Erythroblast (primary cell): ENCODE measurements at places on chromosomes 1 and 21.
A peak's percentile ranks its signal among the peaks of the same experiment; 100 is the strongest.

DNA sequence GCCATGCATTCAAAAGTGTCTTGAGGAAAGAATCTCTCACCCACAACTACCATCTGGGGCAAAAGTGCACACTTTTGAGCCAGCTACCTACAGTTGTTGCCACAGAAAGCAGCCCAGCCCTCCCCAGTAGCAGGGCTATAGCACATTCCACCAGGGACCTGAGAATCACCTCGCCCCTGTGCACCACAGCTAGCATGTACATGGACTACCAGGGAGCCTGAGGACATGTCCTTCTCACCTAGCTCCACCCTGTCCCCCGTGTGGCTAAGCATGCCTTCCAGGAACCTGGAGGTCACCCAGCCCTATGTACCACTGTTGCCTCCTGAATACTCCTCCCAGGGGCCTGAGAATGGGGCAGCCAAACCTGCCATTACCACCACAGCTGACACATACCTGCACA is 16.9 kb downstream of the SPRR2G start:
- DNase-seq, result no peak

DNA sequence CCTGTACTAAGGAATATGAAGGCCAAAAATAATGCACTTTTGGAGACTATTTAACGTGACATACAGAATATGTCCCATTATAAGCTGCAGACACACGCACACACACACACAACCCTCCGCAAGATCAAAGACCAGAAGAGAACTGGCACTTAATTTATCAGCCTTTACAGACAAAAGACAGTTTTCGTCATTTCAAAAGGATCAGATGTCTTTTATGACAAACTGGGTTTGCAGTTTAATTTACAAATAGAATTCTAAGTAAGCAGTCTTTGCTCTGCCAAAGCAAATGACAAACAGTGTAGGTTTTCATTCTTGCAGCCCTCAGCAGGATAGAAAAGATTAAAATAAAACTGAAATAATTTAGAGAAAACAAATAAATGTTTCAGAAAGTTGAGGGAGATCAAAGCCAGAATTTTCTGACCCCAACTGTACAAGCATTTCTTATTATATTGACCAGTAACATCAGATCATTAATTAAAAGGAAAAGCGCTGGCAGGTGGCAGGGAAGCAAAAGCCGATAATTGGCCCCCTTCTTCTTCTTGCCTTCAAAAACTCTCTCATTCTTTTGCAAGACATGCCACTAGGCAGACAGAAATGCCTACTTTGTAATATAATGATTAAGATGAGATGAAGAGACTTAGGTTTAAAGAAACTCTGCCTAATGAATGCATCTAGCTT is 169.0 kb downstream of the DENND1B start:
- DNase-seq, result no peak

DNA sequence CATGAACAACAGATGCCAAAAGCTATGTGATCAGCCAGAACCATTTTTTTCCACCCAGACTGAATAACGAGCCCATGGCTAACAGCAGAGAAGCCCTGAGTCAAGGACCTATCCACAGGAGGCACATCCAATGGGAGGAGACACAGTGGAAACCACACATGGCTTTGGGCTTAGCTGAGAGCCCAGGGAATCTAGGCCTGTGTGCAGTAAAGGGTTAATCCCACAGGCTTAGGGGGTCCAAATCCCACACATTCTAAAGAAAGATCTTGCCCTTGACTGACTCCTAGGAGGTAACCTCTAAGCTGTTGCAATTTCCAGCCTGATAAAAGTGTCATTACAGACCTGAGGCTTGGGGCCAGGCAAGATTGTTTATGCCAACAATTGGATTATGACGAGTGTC is 194.5 kb downstream of the DSCAM start:
- DNase-seq, result no peak

- no peak for DNase-seq
Observed at GRCh38 chr1:167651161-167651693, 21.2 kb downstream of the RCSD1 start.

DNA sequence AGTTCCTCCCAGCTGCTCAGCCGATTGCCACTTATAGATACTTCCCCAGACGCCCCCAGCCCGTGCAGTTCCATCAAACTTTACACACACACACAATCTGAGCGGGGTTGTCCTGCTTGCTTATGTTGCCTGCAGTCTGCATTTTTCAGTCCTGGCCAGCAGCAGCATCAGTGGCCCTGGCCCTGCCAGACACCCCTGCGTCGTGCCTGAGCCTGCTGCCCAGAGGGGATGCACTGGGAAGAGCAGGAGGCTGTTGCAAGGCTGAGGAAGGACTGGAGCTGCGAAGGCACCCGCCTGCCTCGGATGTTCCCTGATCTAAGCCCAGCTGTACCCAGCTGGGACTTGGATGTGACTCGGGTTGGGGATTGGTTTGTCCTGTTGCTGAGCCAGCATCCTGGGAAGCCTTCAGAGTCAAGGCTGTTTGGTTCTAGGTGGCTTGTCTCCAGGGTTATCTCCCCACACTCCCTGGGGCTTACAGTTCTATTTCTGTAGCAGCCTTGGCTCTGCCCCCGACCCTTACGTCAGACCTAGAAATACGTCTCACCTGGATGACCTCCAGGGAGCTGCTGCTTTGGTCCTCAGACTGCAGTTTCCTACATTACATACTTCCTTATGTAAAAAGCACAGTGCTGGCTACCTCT is 42.3 kb downstream of the MAN1C1 start:
- DNase-seq, result no peak

DNA sequence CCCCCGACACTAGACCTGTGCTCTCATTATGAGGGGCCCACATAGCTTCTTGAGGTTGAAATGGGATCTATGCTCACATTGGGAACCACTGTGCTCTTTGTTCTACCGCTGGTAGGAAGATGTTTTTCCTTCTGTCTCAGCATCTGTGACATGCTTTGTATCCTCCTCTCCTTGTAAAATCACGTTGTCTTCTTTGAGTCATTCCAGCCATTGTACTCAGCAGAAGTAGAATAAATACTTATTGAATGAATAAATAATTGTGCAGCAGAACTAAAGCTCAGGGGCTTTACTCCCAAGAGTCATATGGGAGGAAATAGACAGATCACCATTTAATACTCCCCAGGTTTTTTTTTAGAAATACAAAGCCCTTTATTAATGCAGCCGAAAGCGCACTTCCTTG is 66.3 kb upstream of the EDEM3 start:
- no peak for DNase-seq

GRCh38 chr1:26181586-26182382 is 4.5 kb downstream of the CNKSR1 start:
- DNase-seq, result no peak

GRCh38 chr1:224565186-224565585 is 50.9 kb upstream of the CNIH3 start:
- DNase-seq, result no peak

DNA sequence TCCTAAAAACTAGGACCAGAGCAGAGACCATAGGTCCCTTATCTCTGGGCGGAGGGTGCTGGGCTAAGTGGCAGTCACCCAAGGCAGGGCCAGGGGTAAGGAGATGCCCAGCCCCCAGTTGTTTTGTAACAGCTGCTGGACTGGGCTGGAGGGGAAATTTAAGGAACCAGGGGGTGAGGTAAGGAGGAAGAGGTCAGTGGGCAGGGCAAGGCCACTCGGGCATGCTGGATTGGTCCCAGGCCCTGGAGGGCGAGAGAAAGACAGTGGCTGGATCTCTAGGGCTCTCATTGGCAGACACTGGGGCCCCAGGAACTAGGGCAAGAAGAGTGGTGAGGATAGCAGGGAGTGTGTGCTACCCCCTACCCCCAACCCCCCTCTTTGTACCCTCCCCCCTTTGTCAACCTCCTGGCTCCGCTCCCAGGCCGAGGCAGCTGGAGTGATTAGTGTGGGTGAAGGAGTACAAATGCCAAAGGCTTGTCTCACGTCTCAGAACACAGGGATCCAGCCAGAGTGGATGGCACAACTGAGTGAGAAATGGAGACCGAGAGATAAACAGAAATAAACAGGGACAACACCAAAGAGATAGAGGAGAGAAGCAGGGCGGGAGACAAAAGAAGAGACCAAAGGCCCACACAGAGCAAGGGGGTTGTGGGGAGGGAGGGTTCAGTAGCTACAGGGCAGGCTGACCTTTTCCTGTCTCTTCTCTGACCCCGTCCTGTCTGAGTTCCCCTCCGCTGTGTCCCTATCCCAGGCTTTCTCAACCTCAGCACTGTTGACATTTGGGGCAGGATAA is 20.5 kb upstream of the THRAP3 start:
- no peak for DNase-seq

- peak; percentile 7 for DNase-seq
Observed at GRCh38 chr1:19436716-19437476, 48.4 kb downstream of the CAPZB start.

DNA sequence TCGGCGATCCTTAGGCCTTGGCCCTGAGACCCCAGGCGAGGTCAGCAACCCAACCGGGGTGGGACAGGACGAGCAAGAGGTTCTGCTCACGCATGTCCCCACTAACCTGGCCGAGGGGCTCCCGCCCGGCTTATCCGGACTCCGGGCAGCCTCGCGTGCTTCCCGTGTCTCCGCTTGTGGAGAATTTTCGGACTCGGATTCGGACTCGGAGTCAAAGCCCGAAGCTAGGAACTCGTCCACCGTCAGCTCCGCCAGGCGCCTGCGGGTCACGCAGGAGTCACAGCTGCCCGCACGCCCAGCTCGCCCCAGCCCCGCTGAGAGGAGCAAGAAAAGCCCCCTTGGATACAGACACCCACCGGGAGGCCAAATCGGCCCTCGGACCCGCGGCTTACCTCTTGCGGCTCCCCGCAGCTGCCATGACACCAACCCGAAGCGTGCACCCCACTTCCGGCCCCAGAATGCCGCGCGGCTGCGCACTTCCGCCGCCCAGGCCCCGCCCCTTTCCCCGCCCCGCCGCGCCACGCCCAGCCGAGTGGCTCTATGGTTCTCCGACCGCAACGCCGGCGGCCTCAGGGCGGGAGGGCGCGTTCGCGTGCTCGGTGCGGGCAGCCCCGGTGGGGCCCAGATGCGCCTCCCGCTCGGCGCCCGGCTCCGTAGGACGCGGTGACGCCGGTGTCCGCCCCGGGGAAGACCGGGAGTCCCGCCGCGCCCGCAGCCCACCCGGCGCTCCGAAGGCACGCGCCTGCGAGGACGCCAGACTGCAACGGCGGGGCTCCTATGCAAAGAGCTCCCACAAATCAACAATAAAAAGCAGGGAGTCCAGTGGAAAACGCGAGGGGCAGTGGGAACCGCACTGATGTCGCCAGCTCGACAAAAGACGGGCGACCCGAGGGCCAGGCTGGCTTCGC is at the start of gene NOC2L:
TSS of gene NOC2L (minus strand) at position 434 of the 908 bp plus-strand sequence. CDS start at position 418, 16 bp downstream.
- DNase-seq, result peak; percentile 93

- peak; percentile 38 for DNase-seq
Observed at GRCh38 chr1:61084491-61085031, 2.2 kb downstream of the NFIA start.

GRCh38 chr21:46109313-46110221 is 11.7 kb downstream of the COL6A2 start:
- DNase-seq, result no peak

DNA sequence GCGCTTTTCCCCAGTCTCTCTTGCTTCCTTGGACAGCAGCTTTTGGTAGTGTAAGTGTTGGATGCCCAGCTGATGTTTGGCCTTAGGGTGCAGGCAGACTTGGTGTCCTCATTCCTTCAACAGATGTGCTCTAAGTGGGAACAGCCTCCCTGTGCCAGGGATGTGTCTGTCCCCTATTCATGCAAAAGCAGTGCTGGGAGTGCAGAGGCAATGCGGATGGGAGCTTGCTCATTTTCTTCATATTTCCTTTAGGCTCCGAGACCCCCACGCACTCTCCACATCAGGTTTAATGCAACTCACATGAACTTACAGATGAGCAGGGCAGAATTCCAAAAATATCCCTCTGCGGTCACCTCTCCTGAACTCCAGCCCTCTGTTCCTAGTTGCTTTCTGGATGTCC is 96.1 kb downstream of the IER5 start:
- DNase-seq, result no peak

- DNase-seq, result no peak
Observed at GRCh38 chr1:150152772-150153456, 3.2 kb downstream of the PLEKHO1 start.

DNA sequence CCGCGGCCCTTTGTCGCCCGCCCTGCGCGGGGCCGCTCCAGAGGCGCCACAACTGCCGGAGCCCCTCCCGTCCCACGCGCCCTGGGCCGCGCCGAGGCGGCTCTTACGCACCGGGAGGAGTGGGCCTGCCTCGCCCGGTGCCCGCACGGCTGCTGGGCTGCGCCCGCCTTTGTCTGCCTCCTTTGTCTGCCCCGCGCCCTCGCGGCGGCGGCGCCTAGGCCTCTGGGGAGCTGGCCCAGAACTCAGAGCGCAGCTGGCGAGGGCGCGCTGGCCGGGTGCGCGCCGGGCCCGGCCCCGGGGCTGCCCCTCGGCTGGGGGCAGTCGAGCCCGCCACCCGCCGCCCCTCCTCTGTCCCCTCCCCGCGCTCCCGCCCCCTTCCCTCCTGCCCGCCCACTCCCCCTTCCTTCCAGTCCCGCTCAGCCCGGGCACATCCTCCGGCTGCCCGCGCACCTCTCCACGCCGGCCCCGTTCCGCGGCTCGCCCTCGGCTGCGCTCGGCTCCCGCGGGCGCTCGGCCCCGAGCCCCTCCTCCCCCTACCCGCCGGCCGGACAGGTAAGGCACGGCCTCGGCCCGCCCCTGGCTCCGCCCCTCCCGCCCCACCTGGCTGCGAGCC is at the start of gene DRAXIN:
TSS of gene DRAXIN (plus strand) at position 409 of the 613 bp plus-strand sequence. CDS start 14,549 bp downstream, outside the sequence.
- no peak for DNase-seq

- no peak for DNase-seq
Observed at GRCh38 chr1:233897325-233898162, 6.9 kb upstream of the SLC35F3 start.

DNA sequence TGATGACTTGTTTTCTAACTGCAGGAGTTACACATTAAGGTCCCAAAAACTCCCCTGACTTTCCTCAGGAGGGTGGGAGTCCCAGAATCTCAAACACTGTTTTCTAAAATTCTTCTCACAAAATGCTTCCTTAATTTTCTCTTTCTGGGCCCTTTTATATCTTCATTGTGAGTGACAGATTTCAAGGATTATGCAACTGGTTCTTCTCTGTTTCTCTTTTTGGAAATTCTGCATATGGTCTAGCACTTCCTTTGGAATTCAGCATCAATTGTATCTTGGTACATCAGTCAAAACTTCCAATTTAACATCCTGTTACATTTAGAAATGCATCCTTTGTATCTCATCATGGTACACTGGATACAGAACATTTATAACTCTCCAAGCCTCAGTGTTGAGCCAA is 59.7 kb downstream of the LMO4 start:
- no peak for DNase-seq

- no peak for DNase-seq
Observed at GRCh38 chr21:36567216-36567885, 87.4 kb upstream of the CLDN14 start.

GRCh38 chr1:97895278-97895677 is 25.6 kb downstream of the DPYD start:
- no peak for DNase-seq

DNA sequence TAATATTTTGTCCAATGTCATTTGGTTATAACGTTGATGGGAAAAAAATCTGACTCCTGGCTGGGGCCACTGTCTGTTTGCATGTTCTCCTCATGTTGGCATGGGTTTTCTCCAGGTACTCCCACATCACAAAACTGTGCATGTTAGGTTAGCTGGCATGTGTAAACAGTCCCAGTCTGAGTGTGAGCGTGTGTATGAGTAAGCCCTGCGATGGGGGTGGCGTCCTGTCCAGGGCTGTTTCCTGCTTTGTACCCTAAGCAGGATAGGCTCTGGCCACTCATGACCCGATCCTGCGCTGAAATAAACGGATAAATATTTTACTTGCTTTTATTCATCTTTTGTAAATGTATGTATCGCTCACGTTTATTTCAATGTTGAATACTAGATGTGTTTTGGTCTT is 13.5 kb downstream of the EFCAB14 start:
- DNase-seq, result no peak
